ENCODE measurements at places on chromosomes 2 and 18. TPM values are rescaled to one million over a fixed set of nuclear protein-coding genes. Genes with fewer than 3 reads are reported as not detected.

Gene SLC11A1
- total RNA-seq: 0.43 TPM

Gene SPATS2L
- total RNA-seq: 65.6 TPM

Gene FABP1
- not detected for total RNA-seq

Gene FAM124B
- under 0.01 TPM for total RNA-seq

Gene DNAJB2
- 29.6 TPM for total RNA-seq

Gene ERFE
- total RNA-seq: 0.86 TPM

Gene UCN
- total RNA-seq: 0.43 TPM

Gene CYS1
- 1.6 TPM for total RNA-seq

Gene NOSTRIN
- total RNA-seq: 0.43 TPM

Gene COQ10B
- total RNA-seq: 69.5 TPM

Gene CCDC141
- total RNA-seq: under 0.01 TPM

Gene ADD2
- total RNA-seq: not detected

Gene CHN1
- total RNA-seq: 45.3 TPM

Gene LRRC30
- total RNA-seq: not detected

Gene ORMDL1
- 32.9 TPM for total RNA-seq

Gene REG3A
- not detected for total RNA-seq

Gene SERPINB13
- total RNA-seq: not detected

Gene NTSR2
- total RNA-seq: not detected

Gene SPEG
- total RNA-seq: 48.8 TPM

Gene REEP1
- total RNA-seq: under 0.01 TPM

Gene BIRC6
- 211 TPM for total RNA-seq

Gene CHST9
- total RNA-seq: not detected
